CD4-positive, alpha-beta T cell treated with Interleukin-6 at 100 ng/mL for 8 hours (primary cell): ENCODE measurements at places on chromosomes 2 and 18.

DNA sequence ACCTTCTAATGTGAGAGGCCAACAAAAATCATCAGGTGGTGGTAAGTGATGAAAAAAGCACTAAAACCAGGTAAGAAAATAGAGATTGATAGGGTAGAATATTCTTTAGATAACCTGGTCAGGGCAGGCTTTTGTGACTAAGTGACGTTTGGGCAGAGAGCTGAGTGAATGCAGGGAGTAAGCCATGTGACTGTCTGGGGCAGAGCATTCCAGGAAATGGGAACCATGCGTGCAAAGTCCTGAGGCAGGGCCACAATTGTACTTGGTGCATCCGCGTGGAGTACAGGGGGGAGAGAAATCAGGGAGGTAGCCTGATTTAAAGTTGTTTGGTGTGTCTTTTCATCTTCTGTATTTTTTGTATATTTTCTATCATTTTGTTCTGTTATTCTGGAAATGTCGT lies 102.5 kb downstream of the LYPD6B start:
- DNase-seq: no peak

DNA sequence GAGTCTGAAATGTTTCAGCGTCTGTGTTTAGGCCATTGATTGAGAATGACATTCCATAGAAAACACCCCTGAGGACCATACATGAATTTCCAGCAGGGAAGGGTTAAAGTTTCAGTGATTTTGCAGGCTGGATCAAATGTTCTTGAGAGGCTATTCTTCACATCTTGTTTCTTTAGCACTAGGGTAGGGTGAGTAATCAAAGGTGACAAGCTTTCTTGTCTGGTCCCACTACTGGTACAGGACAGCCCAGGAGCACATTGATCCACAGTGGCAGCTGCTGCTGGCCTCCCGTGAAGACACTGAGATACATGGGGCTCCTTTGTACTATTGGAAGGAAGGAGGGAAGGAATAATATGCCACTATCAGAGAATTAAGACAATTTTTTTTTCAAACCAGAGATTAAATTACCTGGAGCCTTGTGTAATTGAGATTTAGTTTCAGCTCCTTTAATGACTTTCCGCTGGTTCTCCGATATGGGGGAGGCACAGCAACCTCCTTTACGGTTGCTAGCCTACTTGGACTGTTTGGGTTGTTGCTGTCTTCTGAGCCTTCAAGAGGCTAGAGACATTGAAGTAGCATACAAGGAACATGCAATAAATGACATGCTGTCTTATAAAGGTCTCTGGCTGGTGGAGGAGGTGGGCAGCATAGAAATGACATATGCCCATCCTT lies 368.9 kb downstream of the SOX11 start:
- no peak for DNase-seq

DNA sequence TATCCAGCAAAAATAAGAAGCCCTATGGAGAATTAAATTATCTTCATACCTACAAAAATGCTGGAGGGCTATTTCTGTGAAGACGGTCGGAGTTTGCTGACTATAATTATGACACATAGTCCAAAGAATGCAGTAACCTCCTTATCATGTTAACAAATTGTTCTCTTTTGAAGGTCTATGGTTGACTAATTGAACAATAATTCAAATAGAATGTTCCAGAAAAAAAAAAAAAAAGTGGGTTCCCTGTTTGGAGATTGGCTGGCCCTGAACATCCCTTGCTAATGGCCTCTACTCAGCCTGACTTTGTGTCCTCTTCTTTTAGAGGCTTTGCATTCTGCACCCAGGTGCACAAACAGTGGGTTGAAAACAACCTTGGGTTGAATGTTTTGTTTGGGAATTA lies 82.8 kb upstream of the CCBE1 start:
- DNase-seq: no peak

- no peak for DNase-seq
These were observed 84.8 kb downstream of the ACAA2 start for GRCh38 chr18:49728542-49728941.

GRCh38 chr2:226865710-226866109 lies 29.9 kb downstream of the RHBDD1 start:
- DNase-seq: no peak

- peak; percentile 22 for DNase-seq
These were observed 5.6 kb upstream of the IMP4 start for GRCh38 chr2:130336877-130337734.

DNA sequence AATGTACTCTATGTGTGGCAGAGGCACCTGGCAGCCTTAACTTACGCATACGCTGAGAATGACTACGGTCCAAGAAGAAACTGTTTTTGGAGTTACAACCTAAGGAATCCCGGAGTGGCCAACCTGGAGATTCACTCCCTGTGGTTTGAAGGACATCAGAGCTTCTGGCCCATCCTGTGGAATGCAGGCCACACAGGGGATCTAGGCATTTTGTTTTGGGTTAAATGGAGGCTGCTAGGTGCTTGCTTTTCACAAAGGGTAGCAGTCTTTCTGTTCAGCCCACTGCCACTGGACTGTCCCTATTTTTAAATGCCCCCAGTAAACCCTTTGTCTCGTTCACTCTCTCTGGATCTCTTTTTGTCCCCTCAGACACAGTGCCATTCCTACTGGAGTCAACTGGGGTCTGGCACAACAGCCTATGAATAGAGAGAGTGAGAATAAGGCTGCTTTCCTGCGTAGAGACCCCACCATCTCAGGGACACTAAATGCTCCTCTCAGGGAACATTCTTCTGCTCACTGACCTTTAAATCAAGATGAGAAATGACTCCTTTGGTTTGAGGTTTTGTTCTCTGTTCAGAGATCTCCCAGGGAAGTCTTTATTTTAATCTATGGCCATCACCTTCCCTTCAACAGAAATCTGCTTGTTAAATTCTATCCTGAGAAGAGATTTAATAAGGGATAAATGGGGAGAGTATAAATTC lies 124.9 kb downstream of the B3GNT2 start:
- DNase-seq: no peak

DNA sequence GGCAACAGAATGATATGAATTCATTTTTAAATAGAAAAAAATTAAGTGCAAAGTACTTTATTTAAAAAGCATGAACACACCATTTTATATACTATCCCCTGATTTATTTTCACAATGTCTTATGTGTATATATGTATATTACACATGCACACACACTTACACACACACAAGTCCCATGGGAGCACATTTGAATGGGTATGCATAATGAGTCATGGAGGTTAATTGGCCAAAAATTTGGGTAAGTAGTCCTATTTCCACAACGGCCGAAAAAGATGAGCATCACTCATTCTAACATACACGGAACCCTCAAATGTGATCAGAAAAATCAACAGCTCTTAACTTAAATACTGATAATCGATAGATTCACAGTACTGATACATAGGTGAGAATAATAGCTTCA lies 97.4 kb upstream of the NABP1 start:
- DNase-seq: no peak

DNA sequence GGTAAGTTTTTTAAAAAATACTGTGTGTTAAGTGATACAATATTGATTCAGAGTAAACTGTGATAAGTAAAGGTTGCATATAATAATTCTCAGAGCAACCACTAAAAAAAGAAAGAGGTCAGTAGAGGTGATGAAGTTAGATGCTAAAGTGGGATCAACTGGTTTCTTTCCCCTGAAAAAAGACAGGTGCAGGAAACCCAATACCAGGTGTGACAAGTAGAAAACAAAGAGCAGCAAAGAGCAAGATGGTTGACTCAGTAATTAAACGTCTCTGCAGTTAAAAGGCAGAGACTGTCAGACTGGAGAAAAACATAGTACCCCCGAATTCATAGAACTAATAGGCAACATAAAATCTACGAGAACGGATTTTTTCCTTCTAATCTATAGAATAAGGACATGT lies 128.3 kb downstream of the ATP9B start:
- no peak for DNase-seq

DNA sequence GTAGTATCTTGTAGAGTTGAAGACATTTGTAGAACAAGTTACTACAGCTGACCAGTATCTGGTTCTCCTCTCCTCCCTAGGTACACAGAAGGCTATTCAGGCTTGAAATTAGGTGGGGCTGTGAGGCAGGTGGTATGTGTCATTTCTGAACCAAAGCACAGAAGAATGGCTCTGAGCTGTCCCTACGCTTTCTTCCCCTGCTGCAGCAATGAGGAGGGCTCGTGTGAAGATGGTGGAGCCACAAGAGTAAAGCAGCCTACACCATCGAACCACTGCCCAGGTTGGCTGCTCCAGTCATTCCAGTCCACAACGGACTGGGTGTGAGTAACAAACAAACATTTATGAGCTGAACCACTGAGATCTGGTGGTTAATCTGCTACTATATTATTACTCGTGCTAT lies 148.9 kb downstream of the DTNB start:
- DNase-seq: no peak

GRCh38 chr2:168998609-168999211 lies 32.4 kb downstream of the ABCB11 start:
- DNase-seq: no peak

DNA sequence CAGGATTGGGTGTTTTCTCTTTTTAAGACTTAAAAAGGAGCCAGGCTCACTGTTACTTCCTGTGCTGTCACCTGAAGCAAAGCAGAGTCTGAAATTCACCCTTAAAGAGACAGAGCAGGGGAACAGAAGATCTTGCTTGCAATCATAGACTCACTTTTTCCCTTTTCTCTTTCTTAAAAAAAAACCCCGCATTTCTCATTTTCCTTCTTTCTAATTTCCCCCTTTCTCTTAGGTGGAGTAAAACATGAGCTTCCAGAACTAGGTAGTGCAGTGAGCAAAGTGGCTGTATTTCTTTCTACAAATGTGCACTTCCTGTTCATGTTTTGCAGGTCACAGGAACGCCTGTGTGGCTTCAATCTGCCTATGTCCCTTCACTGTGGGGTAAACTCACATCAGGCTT lies 381.2 kb downstream of the LPIN1 start:
- DNase-seq: peak; percentile 36

DNA sequence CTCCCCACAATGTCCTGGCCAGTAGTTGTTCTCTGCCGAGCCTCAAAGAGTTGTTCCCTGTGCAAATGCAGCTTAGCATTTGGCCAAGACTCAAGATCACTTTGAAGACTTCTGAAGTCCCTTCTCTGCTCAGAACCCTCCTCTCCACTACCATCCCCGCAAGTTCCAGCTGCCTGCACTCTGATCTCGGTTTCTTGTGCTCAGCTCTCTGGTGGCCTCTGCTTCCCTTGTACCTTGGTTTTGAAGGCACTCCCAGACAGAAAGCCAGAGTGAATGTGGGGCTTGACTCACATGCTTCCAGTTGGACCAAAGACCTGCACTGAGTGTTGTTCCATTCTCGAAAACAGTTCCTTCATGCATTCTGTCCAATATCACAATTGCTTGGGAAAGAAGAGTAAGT lies 28.6 kb downstream of the CRACDL start:
- no peak for DNase-seq
